Breast epithelium (tissue), 4 donors: ENCODE measurements at places on chromosomes 16 and 17.

DNA sequence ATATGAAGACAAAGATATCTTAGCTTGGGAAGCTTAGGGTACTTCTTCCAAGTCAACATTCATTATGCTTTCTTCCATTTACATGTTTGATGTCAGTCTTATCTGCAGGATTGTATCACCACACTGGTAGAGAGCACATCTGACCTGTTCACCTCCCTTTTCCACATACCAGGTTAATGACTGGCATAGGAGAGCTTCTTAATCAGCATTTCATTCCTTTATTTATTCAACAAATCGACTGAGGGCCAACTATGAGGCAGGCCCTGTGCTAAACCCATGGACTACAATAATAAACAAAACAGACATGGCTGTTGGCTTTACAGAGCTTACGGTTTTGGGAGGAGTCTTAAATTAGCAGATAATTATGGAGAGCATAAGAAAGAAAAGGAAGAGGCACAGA is 378.1 kb upstream of the CDH11 start:
- no peak for DNase-seq

DNA sequence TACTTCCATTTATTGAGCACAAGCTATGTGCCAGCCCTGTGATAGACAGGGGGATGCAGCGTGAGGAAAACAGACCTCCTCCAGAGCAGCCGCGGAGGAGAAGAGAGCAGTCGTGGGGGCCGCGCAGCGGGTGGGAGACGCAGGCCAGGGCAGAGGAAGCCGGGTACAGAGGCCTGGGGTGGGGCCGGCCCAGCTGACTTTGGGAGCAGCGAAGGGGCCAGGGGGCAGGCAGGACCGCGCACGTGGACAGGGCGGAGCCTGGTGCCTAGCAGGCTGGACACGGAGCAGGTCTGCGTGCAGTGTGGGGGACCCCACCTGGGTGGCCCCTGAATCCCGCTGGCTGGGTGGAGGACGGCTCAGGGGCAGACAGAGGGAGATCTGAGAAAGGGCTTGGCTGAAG is 46.2 kb downstream of the ZFPM1 start:
- no peak for DNase-seq

- no peak for DNase-seq
These were observed 138.8 kb downstream of the PRKCA start for GRCh38 chr17:66441101-66441661.

DNA sequence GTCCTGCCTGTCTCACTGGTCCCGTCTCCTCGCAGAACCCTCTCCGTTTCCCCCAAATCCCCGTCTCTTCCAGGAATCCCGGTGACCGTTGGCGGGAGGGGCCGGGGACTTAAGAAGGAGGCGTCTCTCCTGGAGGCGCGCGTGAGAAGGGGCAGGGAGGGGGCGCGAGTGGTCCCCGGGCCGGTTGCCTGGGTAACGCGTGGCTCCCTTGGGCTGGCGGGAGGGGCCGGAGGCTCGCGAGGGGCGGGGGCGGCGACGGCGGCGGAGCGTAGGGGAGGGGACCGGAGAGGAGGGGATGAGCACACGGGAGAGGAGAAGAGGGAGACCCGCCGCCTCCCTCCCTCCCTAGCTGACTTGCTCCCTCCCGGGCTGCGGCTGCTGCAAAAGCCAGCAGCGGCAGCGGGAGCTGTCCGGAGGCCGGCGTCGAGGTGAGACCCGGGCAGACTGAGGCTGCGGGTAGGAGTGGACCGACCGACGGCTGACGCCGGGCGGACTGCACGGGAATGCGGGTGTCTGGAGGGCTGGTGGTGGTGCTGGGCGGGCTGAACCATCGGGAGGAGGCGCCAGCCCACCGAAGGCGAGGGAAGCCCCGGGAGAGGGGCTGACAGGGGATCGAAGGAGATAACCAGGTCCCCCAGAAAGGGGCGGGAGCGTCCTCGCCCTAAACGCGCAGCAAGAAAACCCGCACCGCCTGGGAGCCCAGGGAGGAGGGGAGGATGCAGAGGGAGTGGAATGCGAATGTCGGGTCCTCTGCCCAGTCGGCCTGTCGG is at the start of gene PRRT2:
Gene PRRT2 (plus strand): TSS at position 298 of the 770 bp plus-strand sequence. CDS start 862 bp downstream, outside the sequence.
- DNase-seq = no peak

- DNase-seq = no peak
These were observed 2.7 kb downstream of the CBX4 start for GRCh38 chr17:79836510-79836971.

DNA sequence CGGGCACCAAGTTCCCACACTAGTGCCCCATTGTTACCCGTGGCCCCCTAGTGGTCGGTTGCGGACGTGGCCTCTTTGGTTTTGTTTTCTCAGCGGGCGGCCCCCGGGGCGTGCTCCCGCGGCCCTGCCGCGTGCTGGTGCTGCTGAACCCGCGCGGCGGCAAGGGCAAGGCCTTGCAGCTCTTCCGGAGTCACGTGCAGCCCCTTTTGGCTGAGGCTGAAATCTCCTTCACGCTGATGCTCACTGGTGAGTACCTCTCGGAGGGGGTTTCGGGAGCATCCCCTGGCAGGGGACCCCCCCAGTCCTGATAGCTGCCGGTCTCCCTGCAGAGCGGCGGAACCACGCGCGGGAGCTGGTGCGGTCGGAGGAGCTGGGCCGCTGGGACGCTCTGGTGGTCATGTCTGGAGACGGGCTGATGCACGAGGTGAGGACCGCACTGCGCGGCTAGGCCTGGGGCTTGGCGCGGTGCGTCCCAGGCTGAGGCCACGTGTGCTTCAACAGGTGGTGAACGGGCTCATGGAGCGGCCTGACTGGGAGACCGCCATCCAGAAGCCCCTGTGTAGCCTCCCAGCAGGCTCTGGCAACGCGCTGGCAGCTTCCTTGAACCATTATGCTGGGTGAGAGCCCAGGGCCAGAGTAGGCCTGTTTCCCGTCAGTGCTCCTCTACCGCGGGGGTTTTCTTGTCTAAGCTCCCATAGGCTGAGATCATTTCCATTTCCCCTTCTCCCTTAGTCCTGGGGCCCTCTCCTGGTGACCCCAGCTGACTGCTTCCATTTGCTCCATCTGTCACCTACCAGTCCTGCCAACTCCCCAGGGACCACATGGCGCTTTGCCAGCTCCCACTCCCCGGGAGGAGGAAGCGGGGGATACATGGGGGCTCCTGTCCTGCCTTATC is 1.7 kb downstream of the SPHK1 start:
- DNase-seq = peak; percentile 60

- DNase-seq = no peak
These were observed 24.5 kb upstream of the NKD1 start for GRCh38 chr16:50523710-50524109.

- DNase-seq = no peak
These were observed 64.2 kb downstream of the COG7 start for GRCh38 chr16:23388786-23389185.

DNA sequence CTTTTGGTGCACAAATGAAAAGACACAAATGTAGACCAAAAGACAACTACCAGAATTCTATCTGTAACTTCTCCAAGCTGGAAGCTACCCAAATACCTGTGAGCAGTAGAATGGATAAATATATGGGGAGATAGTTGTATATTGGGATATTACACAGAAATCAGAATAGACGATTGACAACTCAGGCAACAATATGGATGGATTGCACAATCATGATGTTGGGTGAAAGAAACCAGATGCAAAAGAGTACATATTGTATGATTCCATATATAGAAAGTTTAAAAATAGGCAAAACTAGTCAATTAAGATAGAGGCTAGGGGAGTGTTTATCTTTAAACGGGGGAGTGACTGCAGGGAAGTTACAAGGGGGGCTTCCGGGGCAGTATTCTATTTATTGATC is 77.5 kb upstream of the NKD1 start:
- DNase-seq = no peak

- DNase-seq = no peak
These were observed 52.7 kb downstream of the MYH10 start for GRCh38 chr17:8577868-8578267.

GRCh38 chr16:60452646-60453045 is 1583.6 kb downstream of the CDH8 start:
- no peak for DNase-seq
